ENCODE measurements at places on chromosomes 5 and 9.
A peak's percentile ranks its signal among the peaks of the same experiment; 100 is the strongest.

DNA sequence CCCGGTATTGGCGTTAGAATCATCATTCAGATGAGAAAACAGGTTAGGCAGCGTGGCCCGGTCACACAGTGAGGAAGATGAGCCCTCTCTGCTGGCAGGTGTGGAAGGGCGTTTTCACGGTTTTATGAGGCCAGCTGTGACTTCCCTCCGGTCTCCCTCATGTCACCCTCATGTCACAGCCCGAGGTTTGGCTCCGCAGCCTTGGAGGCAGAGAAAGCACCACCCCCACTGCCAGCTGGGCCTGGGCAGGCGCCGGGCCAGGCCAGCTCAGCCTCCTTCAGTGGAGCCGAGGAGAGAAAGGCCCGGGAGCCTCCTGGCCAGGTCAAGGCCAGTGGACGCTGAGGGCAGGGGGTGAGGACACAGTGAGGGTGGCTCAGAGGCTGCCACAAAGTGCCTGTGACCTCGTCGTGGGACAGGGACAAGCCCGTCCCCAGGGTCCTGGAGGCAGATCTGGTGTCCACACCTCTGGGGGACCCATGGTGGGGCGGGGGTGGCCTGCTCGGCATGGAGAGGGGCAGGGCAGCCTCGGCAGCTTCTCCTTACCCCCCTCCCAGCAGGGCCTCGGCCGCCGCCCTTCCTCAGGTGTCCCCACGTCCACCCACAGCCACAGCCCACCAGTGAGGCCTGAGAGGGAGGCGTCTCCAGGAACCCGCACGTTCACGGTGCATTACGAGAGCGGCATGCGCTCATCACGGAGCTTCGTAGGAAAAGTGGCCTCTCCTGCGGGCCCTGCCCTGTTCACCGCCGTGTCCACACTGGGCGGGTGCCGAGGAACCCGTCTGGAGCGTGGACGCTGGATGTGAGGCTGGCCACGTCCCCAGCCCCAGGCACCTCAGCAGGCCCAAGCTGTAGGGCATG lies 32.2 kb downstream of the EXD3 start:
- no peak for DNase-seq

DNA sequence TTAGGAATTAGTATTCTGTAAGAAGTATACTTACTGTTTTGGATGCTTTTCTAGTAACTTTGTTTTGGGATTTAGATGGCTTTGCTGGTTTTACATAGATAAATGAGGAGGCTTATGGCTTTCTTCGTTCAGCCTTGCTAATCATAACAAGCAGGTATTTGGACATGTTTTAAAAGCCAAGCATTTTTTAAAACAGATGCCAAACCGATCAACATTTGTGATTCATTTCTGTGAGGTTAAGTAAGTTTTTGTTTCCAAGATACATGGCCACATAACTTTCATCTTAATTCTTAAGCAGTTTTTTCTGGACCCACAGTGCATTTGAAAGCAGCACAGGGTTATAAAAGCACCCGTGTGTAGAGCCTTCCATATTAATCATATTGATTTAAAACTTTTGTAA lies 21.7 kb downstream of the TARS1 start:
- DNase-seq, result no peak

- no peak for DNase-seq
These were observed 59.9 kb upstream of the CER1 start for GRCh38 chr9:14782286-14783051.

- DNase-seq, result no peak
These were observed 2.2 kb downstream of the ZCCHC9 start for GRCh38 chr5:81303563-81303962.

DNA sequence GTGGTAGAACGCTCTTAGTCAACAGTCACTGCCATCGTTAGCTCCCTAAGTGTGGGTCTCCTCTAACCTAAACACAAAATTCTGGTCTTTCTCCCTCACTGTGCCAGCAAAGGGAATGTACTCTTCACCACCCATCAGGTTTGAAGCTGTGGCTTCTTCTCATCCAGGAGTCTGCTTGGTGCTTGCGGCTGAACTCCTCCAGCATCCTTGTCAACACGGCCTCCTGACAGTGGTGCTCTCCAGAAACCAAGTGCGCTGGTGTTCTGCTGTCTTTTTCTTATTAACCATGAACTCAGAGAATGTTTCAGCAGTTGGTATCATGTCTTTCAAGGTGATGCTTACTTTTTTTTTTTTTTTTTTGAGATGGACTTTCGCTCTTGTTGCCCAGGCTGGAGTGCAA lies 23.9 kb upstream of the LPCAT1 start:
- no peak for DNase-seq

DNA sequence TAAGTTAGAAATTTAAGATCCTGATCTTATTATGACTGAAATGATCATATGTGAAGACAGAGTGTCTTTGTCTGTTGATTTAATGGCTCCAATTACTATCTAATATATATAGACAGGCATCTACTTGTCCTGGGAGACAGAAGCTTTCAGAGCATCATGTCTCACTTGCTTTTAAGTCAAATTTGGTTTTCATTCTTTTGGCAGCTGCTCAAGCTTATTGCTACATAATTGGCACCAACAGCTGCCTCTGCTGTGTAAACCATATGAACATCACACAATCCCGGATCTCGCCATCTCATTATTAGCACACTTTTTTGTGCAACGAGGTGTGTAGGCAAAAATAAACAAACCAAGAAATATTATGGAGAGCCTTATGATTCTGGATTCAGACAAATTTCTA lies 1717.9 kb downstream of the EFNA5 start:
- DNase-seq, result no peak

GRCh38 chr9:3576328-3576727 lies 50.5 kb upstream of the RFX3 start:
- no peak for DNase-seq

DNA sequence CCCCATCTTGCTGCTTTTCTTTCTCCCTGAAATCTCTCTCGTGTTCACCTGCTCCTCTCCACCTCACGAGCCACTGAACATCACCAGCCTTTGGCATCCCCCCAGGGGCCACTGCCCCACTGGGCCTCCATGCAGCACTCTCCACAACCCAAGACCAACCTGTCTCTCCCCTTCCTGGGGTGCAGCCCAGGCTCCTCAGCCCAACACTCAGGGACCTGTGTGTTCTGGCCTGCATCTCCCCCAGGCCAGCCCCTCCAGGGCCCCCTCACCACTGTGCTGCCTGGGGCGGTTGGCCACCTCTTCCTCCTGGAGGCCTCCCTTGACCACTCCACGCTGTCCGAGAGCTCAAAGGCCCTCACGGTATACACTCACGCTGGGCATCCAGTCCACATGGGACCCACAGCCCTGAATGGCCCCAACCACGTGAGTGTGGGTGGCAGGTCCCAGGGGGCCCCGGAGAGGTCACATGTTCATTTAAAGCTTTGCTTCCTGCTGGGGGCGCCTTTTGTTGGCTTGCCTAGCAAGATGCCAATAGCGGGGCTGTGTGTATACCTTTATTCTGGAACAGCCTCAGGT lies 453 bp upstream of the DOK3 start:
- no peak for DNase-seq

GRCh38 chr5:81717860-81718259 lies 33.0 kb downstream of the SSBP2 start:
- no peak for DNase-seq

DNA sequence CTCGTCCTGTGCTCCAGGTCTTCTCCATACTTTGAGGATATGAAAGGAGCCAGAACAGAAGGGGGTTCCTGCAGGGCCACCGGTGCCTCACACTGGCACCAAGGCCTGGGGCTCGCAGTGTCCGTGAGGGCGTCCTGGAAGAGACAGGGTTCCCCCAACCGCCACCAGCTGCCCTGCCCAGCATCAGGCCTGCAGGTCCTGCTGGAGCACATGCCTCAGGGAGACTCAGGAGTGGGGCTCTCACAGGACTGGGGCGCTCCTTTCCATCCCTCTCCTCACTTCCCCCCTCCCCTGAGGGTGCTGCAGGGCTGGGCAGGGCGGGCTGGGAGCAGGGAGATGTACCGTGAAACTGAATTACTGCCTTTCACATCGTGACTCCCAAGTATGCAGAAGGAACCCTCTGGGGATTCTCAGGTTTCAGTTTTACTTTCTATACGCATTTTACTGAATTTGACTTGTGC lies 31.7 kb downstream of the CEP72 start:
- DNase-seq, result no peak

- DNase-seq, result no peak
These were observed 67.3 kb downstream of the SNX30 start for GRCh38 chr9:112817860-112818203.

GRCh38 chr5:149320791-149321330 lies 24.4 kb upstream of the GRPEL2 start:
- DNase-seq, result peak; percentile 50

DNA sequence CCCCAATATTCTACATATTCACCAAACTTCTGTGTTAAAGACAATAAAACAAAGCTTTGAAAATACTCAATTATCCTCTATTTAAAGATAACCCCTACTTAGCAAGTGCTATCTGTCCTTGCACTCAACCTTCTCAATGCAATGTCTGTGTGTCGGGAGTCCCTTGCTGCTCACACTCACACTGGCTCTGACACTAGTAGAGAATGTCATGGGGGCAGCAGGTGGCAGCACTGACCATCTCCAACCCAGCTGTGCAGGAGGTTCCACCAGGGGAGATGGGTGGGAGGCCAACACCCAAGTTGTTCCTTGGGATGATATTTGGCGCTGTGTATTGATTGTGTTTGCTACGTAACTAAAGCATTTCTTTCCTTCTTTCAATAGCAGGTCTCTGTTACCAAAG lies 59.4 kb upstream of the SIMC1 start:
- no peak for DNase-seq

DNA sequence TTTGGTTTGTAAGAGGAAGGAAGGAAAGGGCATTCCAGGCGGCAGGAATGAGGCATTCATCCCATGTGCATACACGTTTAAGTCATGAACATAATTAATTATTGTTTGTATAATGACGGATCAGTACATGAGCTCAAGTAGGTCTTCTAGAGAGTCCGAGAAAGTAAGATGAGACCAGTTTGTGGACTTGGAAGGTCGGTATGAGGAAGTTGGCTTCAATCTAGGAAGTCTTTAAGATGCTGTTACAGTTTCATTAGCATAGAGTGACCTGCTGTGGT lies 2.1 kb downstream of the GTF3C4 start:
- no peak for DNase-seq

- no peak for DNase-seq
These were observed 233.8 kb downstream of the GAS1 start for GRCh38 chr9:86713470-86713869.

DNA sequence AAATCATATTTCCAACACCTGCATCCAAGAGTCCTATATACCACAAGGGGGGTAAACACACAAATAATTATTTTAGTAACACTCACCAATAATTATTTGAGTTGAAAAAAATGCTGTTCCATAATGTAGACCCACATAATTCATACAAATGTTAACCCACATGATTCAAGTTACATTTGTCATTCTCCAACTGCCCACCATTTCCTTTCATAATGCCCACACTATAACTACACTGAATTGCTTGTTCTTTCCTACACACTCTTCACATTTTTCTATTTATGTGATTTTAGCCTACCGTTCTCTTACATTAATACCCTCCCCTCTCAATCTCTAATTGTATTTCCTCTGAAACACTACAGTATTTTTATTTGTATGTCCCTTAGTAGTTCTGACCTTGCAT lies 35.9 kb upstream of the HK3 start:
- DNase-seq, result no peak

DNA sequence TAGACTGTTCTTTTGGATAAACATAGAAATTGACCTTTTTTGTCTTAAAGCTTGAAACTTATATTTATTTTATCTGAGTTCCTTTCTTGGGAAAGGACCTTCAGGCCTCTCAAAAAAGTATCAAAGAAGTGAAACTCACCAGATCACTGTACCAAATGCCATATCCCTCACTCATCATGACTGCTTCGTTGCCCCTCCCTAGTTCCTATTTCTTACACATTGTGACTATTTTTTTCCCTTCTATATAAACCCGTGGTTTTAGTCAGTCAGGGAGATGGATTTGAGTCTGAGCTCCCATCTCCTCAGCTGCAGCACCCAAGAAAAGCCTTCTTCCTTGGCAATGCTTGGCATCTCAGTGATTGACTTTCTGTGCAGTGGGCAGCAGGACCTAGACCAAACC lies 129.4 kb downstream of the LPAR1 start:
- DNase-seq, result no peak

DNA sequence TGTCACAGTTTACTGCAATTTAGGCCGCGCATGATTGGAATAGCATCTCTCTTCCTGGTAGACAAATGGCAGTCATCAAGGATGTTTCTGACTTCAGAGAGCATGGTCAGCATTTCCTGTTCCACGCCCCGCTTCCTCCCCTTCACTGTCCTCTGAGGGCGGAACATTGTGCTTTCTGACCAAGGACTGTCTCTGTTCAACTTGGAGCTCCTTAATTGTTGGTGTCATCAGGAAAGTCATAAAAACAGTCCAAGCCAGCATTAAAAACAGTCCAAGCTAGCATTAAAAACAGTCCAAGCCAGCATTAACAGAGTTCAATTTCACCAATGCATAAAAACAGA lies 301.3 kb upstream of the IRX4 start:
- no peak for DNase-seq

All from HEK293T (cell line).